Cardiac muscle cell (in vitro differentiated cells and primary cell): ENCODE measurements at places on chromosomes 5 and 9. TPM values are rescaled to one million over a fixed set of nuclear protein-coding genes. Genes with fewer than 3 reads are reported as not detected.

DNA sequence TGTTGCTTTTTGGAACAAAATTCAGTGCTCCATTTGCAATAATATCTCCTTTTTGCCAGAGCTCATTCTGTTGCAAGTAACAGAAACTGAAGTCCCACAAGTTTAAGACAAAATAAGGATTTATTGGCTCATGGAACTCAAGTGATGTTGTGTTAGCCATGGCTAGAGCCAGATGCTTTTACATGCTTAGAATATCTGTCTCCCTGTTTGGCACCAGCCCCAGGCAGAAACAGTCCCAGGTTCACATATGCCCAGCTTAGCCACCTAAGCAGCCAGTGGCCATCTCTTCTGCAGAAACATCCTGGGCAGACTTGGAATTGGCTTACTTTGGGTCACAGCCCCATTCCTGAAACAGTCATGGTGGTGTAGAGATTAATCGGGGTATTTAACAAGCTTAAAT is 540.9 kb upstream of the SGCD start:
- no peaks in the 10 kb centered on the region for H3K36me3 ChIP-seq
- no peaks in the 10 kb centered on the region for H3K4me1 ChIP-seq
- H3K27me3 ChIP-seq: no peaks in the 10 kb centered on the region
- H3K27ac ChIP-seq: no peak overlapping the region
- no peak for DNase-seq

DNA sequence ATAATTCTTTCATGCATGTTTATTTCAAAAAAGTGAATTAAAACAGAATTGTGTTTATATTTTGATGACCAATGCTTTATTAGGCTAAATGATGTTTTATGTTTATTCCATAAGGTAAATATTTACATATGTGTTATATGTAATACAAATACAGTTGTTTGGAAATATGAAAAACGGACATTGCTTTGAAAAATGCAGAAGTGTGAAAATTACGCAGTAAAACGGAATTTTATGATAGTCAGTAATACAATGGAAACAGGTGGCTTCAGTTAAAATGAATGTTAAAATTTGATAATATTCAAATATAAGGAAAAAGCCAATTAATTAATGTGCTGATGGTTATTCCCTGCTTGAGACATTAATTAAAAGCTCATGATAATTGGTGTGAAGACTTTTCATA is 1633.8 kb downstream of the MAT2B start:
- no peaks in the 10 kb centered on the region for H3K27me3 ChIP-seq
- no peaks in the 10 kb centered on the region for H3K36me3 ChIP-seq
- H3K4me1 ChIP-seq: peaks cover 46% of the 10 kb centered on the region
- H3K27ac ChIP-seq: no peak overlapping the region
- H3K4me3 ChIP-seq: no peak overlapping the region
- DNase-seq: no peak

Gene MPDZ
- polyA plus RNA-seq: 31.3 and 34.0 TPM in 2 replicates

Gene PTPRD
- 37.0 and 42.8 TPM in 2 replicates for polyA plus RNA-seq

Gene IL4
- polyA plus RNA-seq: not detected in 2 replicates
